ENCODE measurements at places on chromosomes 6 and 20. TPM values are rescaled to one million over a fixed set of nuclear protein-coding genes. Genes with fewer than 3 reads are reported as not detected.
A peak's percentile ranks its signal among the peaks of the same experiment; 100 is the strongest.

Gene CRISP3
- not detected for total RNA-seq

Gene DAAM2
- total RNA-seq = 14.7 TPM

GRCh38 chr6:28349344-28349891, 329 bp upstream of the ZKSCAN3 start:
- DNase-seq = no peak

- DNase-seq = no peak
Measured at GRCh38 chr6:118743746-118744145, 92.4 kb upstream of the CEP85L start.

DNA sequence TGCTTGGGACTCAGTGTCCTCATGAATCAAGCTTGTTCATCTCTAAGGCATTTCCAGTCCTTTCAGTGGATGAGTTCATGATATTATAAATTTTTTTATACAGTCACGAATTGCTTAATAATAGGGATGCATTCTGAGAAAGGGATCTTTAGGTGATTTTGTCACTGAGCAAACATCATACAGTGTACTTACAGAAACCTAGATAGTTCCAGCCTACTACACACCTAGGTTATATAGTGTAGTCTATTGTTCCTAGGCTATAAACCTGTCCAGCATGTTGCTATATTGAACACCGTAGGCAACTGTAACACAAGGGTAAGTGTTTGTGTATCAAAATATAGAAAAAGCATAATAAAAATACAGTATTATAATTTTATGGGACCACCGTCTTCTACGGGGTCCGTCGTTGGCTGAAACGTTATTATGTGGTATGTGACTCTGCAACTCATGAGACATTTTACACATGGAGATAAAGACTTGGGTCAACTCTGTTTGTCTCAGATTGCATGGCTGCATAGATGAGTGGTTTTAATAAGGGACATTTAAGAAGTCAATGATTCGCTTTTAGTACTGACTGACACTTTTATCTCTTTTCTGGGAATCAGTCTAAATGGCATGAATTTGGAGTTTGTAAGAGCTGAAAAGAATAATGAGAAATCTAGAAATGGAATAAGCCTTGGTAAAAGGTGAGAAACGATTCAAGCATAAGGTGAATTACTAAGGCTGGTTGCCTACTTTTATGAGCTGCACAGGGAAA, 33.2 kb downstream of the CLIC5 start:
- DNase-seq = no peak

GRCh38 chr6:137076277-137077068, 31.7 kb upstream of the IL20RA start:
- peak; percentile 81 for DNase-seq

Gene HLA-DQB1
- total RNA-seq = 3.9 TPM

Gene CST5
- not detected for total RNA-seq

DNA sequence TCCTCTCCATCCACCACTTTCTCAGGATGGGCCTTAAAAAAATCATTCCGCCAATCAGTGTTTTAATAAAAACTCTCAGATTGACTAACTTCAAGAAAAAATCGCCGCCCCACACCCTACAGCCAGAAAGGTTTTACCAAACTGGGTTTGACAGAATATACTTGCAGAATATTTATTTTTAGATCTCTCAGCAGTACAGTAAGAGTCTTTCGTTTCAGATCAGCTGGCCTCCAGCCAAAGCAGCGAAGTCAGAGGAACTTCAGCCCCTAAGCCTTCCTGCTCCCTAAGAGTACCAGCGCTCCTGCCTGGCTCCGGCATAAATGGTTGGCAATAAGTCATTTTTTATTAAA, 24.7 kb downstream of the TBC1D7 start:
- peak; percentile 89 for DNase-seq

Gene ORC3
- 18.9 TPM for total RNA-seq

Gene KIF6
- total RNA-seq = 0.16 TPM

DNA sequence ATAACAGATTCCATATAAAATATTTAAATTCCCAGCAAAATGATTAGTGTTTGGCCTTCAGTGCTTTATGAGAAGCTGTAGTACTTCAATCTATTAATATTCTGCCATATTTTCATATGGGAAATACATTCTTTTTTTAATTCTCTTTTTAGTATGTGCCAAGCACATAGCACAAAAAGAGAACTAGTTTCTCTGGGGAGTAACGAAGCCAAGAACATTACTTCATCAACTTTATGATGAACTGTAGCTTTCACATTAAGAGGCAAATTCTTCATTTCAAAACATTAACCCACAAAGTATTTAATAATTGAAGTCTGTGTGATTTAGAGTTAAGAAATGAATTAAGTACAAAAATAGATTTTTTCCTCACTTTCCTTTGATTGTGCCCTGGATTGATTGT, 281.0 kb upstream of the EYS start:
- DNase-seq = no peak

DNA sequence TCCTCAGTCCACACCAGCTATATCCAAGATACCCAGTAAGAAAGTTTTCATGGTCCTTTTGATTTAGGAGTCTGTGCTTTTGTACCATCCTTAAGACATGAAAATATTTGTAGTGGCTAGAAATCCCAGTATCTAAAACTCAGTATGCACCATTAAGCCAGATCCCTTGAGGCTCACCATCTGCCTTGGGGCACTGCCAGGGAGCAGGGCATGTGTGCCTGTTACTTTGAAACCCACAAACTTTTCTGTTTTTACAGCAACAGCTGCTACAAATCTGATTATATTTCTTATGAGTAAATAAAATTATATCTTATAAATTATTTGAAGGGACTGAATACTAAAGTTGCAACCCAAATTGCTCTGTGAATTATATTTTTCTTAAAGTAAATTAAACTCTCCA, 290.5 kb upstream of the MANEA start:
- peak; percentile 41 for DNase-seq

Gene NTSR1
- total RNA-seq = not detected

Gene OPN5
- not detected for total RNA-seq

GRCh38 chr20:64083804-64084684, at the start of gene LKAAEAR1:
Gene LKAAEAR1, minus strand, starts transcription at chr20:64084398. Its CDS starts 179 bp downstream, at chr20:64084219.
- no peak for DNase-seq

Gene ACTL10
- 0.19 TPM for total RNA-seq

DNA sequence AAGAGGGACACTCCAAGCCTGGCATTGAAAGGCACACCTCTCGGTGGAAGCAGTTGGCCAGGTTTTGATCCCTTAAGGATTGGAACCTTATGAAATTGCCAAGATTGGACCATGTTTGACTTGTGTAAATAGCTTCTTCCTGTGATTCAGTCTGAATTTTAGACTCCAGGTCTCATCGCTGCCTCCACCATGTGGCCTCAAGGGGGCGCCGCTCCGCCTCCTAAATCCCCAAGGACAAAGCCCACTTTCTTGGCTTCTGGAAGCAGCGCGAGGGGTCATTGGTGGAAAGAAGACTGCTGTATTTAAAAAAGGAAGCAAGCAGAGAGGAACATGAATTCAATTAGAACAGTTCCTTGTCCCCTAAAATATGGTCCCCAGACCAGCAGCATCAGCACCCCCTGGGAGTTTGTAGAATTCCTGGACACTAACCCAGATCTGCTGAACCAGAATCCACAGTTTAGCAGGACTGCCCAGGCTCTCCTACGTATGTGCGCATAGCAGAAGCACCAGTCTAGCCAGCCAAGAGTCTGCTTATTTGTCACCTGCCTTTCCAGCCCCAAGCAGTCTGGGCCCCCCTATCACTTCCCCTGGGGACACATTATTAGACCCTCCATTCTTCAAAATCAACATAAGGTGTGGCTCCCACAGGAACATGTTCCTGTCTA, 108.5 kb downstream of the LY86 start:
- DNase-seq = peak; percentile 86

- DNase-seq = no peak
Measured at GRCh38 chr20:35663516-35664465, 909 bp downstream of the CPNE1 start.

- DNase-seq = no peak
Measured at GRCh38 chr6:147281895-147282565, 77.8 kb downstream of the STXBP5 start.

Gene ADGRF4
- total RNA-seq = not detected

GRCh38 chr6:10424040-10424439, 9.2 kb upstream of the TFAP2A start:
- DNase-seq = no peak

Gene TSPO2
- total RNA-seq = not detected

Gene TJAP1
- total RNA-seq = 17.4 TPM

DNA sequence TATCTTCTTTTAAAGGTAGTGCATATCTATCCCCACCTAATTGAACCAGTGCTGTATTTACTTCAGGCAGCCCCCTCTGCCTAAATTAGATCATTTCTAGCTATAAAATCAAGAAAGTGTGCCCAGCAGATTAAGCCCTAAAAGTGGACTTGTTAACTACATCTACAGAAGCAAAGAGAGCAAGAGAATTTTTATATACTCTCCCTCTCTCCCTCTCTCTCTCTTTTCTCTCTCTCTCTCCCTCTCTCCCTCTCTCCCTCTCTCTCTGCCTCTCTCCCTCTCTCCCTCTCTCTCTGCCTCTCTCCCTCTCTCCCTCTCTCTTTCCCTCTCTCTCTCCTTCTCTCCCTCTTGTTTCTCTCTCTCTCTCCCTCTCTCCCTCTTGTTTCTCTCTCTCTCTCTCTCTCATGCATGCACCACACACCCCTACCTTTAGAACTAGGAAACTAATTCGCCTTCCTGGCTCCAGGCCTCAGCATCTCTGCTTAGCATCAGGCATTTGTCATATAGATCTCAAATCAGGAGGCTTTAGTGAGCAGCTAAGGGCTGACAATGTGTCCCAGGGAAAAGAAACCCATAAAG, 71.4 kb downstream of the FOXA2 start:
- DNase-seq = no peak

- no peak for DNase-seq
Measured at GRCh38 chr20:14197097-14197496, 140.3 kb downstream of the FLRT3 start.

DNA sequence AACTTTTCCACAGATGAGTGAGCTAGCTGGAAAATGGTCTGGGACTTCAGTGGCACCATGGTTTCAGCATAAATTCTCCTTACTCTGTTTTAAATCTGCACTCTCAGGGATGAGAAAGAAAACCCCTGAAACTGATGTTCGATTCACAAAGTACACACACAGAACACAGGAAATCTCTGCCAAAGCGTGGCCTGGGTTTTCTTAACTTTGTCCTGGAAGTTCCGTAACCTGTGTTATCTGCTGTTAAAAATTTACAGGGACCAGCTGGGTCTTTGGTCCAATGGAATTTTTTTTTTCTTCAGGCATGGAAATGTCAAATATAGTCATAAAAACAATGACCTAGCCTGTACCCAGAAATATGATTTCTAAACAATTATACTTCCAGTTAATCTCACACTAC, 7.3 kb downstream of the SCML4 start:
- DNase-seq = no peak

DNA sequence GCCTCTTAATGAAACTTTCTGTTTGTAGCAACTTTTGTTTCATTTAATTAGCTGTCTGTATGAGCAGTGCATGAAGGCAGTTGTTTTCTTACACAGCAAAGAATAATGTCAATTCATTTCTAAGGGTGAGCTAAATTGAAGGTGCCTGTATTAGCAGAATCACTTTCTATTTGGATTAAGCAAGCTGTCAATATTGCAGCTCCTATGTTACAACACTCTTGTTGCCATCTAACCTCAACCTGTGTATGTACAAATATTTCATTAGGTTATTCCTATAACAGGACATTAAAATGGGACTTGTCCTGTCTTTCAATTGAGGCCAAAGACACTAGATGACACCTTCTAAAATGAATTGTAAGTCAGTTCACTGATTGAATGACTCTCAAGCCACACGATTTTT, 647.5 kb downstream of the UTRN start:
- DNase-seq = no peak

DNA sequence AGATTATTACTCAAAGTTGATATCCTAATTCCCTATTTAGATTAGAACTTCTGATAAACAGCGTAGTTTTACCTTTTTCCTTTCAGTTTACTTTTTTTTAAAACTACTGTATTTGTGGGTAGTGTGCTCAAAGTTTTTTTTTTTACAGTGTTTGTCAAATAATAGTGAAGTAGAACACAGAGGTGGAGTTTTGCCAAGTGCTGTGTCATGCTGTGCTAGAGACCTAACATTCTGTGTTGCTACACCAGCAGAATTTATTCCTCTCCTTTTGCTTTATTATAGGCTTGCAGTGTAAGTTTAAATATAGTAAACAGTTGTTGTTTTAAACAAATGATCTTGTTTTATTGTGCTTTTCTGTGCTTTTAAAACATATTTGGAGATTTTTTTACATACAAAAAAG, 125.4 kb downstream of the HIVEP1 start:
- DNase-seq = no peak

Gene RBBP8NL
- not detected for total RNA-seq

Gene PNPLA1
- total RNA-seq = not detected

DNA sequence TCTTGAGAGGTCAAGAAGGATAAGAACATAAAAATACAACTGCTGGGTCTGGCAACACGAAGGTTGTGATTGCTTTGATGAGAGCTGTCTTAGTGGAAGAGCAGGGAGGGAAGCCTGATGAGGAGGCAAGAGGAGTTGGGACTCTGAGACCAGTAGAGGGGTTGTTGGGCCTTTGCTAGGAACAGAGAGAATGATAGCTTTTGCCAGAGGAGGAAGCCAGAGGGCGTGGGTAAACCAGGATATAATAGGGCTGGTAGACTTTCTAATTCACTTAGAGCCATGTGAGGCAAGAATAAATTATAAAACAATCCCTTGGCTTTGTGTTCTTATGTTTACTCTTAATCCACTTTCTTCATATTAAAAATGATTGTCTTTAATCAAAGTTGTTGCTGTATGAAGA, 78.6 kb downstream of the RCAN2 start:
- DNase-seq = no peak

DNA sequence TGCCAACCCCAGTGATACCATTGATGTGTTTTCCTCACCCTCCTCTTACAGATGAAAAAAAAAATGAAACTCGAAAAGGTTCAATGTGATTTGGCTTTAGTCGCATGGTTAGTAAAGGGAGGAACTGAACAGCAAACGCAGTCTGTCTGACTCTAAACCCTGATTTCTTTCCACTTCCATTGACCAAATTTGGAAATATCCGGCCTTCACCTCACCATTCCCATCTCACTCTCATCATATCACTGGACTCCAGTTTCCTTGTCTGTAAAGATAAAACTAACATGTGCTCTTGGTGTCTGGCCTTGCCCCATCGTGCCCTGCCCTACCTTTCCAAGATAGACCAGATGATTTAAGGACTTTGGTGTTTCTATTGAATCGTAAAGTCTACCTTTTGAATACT, 48.7 kb upstream of the ADGRF1 start:
- DNase-seq = no peak

DNA sequence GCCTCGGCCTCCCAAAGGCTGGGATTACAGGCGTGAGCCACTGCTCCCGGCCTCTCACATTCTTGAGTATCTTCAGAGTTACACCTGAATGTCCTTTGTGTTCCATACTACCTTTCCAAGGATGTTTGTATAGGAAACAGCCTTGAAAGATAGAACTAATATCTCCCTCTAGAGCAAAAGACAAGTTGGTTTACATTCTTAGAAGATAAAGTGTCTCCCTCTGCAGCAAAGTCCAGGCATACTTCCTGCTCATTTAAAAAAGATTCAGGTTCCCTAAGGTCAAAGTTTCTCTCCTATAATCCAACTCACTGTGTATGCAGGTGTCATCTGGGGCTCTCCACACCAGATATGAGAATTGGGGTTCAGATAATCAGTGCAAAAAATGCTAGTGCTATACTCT, 224.4 kb downstream of the TPBG start:
- no peak for DNase-seq

All from Right ventricle myocardium inferior (tissue), 1 donor.